ENCODE measurements at places on chromosomes 5 and 9.

GRCh38 chr5:9025942-9026341, 519.9 kb downstream of the SEMA5A start:
- no peak for DNase-seq

- no peak for DNase-seq
Measured at GRCh38 chr9:71858102-71858798, 52.7 kb downstream of the ABHD17B start.

DNA sequence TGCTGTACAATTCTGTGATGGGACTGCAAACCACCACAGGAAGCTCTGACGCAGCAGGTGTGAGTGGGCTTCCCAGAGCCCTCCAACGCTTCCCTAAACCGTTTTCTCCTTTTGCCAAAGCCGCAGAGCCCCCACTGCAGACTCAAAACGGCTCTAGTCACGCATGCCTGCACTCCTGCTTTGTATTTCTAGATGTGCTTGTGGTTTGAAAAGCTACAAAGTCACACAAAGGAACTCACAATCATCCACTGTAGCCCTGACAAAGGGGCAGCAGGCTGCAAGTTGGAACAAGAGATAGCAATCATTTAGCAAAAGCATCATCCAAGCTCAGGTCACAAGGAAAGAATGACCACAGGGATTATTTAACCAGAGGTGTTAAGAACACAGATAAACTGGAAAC, 79.3 kb downstream of the PTPN3 start:
- DNase-seq: no peak

DNA sequence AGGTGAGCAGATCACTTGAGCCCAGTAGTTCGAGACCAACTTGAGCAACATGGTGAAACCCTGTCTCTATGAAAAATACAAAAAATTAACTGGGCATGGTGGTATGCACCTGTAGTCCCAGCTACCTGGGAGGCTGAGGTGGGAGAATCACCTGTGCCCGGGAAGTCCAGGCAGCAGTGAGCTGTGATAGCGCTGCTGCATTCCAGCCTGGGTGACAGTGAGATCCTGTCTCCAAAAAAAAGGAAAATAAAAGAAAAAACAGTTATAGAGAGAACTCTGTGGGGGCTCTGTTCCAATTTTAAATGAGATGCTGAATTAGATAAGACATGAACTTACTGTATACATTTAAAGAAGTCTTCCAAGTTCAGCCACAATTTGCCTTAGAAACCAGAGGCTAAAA, 44.2 kb downstream of the SLC38A9 start:
- no peak for DNase-seq

- DNase-seq: no peak
Measured at GRCh38 chr9:99466104-99466503, 244.0 kb downstream of the SEC61B start.

- no peak for DNase-seq
Measured at GRCh38 chr9:32565967-32566366, 7.0 kb downstream of the NDUFB6 start.

DNA sequence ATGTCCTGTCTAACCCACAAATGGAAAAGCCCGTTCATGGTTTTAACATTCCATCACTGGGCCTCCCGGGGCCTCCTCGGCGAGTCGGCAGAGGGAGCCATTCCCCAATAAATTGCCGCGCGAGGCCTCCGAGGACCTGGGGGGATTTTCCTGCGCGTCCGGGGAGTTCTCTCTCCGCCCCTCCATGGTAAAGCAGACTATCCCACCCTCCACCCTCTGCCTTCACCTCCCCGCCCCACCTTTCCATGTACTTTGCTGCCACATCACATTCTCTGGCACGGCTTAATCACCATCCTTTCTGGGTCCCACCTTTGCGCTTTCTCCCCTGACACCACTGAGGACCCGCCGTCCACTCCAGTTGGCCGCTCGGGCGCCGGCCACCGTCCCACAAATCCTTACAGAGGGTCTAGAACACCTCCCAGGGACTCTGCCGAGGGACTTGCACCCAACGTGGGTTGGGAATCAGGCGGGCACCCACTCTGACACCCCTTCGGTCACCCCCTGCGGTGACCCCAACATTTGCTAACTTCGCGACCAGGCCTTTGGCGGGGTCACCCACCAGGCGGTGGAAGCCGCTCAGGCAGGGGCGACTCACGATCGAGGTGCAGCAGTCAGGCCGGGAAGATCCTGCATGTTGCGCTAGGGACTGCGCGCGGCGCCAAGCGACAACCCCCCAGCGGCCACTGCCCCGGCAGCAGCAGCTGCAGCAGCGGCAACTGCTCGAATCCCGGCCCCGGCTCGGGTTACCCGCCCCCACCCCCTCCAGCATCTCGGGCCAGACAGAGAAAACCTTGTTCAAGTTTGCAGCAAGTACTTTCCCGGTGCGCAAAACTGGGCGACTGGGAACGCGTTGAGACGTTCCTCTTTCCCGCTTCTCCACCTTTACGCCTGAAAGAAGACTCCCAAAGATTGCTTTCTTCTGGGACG, at the start of gene MEGF10:
MEGF10 (plus strand) TSS at position 778 of the 927 bp plus-strand sequence. CDS start 40,513 bp downstream, outside the sequence.
- peak; percentile 50 for DNase-seq

- DNase-seq: no peak
Measured at GRCh38 chr5:19240170-19240569, 747.8 kb downstream of the CDH18 start.

- DNase-seq: no peak
Measured at GRCh38 chr9:8652255-8652654, 852.7 kb upstream of the DMAC1 start.

Data from liver (tissue), 10 donors.